ENCODE measurements at places on chromosomes 6 and 20. TPM values are rescaled to one million over a fixed set of nuclear protein-coding genes. Genes with fewer than 3 reads are reported as not detected.

DNA sequence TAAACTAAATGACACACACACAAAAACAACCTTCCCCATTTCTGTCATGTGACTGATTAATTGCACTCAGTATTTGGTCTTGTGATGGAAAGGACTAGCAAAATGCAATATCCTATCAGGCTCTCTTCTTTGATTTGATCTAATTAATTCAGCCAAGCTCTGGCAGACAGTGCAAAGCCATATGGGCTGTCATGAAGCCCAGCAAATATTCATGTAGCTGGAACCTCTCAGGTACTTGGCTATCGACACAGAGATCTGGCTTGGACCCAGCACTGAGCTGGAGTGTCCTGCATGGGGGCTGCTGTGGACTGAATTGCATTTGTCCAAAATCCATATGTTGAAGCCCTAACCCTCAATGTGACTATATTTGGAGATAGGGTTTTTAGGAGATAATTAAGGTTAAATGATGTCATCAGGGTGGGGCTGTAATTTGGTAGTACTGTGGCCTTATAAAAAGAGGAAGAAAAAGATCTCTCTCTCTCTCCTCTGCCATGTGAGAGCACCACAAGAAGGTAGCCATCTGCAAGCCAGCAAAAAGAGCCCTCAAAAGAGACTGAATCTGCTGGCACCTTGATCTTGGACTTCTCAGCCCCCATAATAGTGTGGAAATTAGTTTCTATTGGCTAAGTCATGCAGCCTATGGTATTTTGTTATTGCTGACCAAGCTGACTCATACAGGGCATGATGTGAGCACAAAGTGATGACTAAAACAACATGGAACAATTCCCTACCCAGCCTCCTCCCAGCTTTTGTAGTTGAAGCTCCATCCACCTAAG is 77.1 kb downstream of the STMND1 start:
- DNase-seq = no peak

DNA sequence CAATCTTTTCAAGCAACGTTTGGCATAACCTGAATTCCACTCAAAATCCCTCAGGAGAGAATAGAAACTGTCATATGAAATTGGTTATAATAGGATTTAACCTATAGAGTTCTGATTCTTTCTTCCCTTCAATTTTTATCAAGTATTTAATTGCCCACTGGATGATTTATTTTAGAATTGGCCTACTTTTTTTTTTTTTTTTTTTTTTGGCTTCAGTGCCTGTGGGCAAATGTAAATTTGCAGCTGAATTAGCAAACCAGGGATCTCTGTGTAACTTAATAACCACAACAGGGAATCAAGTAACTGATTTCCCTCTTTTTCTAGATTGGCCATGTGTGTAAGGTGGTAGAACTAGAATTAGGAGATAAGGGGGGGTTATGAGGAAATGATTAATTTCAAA is 157.0 kb downstream of the SOX4 start:
- no peak for DNase-seq

BPIFB1 gene
- total RNA-seq = 0.26 TPM

- peak; percentile 67 for DNase-seq
Observed at GRCh38 chr20:34559311-34560140, 1.0 kb downstream of the MAP1LC3A start.

- DNase-seq = no peak
Observed at GRCh38 chr6:90375681-90376439, 79.2 kb upstream of the BACH2 start.

- DNase-seq = no peak
Observed at GRCh38 chr6:105346052-105346451, 56.8 kb downstream of the PREP start.

SCUBE3 gene
- total RNA-seq = 0.81 TPM

DNA sequence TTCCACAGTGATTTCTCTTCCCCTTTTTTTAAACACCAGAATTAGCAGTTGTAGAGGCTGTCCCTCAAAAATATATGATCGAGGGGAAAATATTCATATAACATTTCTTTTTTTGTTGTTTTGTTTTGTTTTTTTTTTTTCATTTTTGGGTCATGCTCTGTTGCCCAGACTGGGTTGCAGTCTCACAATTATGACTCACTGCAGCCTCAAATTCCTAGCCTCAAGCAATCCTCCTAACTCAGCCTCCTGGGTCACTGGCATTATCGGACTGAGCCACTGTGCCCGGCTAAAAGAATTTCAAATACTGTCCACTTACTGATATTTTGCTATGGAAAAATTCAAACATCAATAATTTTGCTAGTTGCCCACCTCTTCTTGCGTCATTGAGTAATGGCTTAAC is 134.0 kb downstream of the HFE start:
- DNase-seq = no peak

GRCh38 chr6:6686176-6686575 is 97.7 kb downstream of the LY86 start:
- no peak for DNase-seq

DNA sequence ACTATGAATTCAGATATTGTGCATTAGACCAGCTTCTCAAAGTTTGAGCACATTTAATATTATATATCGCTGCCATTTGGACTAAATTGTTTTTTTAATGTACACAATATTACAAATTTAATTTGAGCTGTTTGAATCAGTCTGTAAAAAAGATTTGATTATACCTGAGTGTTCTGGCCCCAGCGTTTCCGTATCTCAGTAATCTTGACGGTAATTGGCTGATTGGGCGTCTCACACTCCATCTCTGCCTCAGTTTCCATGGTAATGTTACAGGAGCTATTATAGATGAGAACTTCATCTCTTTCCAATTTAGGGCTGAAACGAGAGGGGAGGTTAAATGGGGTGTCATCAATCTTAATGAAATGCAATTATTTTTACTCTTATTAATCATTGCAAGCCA is 77.3 kb downstream of the PKHD1 start:
- no peak for DNase-seq

DNA sequence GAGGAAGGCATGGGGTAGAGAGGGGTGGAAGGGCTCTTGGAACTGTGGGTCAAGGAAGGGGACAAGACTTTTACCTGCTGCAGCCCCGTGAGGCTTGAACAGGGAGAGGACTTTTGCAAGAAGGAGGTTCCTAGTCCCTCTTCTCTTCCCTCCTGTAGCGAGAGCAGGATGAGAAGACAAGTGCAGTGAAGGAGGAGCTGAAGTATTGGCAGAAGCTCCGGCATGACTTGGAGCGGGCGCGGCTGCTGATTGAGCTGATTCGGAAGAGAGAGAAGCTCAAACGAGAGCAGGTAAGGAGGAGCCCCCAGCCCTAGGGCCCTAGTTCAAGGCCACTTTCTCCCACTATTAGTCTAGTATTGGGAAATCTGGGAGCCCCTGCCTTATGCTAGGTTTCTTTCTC is 10.6 kb downstream of the BRPF3 start:
- no peak for DNase-seq

GRCh38 chr6:127453845-127454619 is 5.2 kb downstream of the KIAA0408 start:
- no peak for DNase-seq

DNA sequence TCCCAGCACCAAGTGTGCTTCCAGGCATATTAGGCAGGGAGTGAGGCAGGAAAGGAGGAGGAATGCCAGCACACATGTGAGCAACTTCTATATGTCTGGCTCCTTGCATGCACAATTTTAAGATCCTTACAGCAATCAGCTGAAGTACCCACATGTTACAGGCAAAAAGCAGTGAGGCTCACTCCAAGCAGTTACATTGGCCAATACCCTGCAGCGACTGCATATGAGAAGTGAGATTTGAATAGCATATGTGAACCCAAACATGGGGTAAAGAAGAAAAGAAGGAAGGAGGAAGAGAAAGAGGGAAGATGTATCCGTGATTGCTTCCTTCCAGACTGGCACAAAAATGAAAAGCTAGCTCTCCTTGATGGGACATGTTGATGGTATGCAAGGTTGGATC is 193.6 kb downstream of the PTPRT start:
- no peak for DNase-seq

GRCh38 chr20:14523090-14523489 is 185.7 kb upstream of the FLRT3 start:
- DNase-seq = no peak

UBE2V1 gene
- 179 TPM for total RNA-seq

PBOV1 gene
- not detected for total RNA-seq

- DNase-seq = no peak
Observed at GRCh38 chr6:14110001-14110818, 7.4 kb upstream of the CD83 start.

DNA sequence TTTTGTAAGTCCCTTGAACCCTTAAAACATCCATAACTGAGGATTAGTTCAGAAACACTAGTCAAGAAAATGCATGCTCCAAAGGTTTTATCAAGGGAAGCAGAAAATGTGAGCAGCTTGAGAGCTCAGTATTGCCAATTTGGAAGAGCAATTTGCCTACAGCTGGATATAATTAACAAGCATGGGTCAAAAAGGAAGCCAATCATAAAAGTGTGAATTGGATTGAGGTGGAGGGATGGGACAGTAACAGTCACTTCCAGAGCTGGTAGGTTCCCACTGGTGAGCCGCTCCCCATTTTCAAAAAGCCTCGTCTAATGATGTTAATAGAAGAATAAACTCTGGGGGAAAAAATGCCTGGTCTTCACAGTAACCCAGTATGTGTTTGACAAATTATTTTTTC is 5.0 kb upstream of the PTPRK start:
- no peak for DNase-seq

DNA sequence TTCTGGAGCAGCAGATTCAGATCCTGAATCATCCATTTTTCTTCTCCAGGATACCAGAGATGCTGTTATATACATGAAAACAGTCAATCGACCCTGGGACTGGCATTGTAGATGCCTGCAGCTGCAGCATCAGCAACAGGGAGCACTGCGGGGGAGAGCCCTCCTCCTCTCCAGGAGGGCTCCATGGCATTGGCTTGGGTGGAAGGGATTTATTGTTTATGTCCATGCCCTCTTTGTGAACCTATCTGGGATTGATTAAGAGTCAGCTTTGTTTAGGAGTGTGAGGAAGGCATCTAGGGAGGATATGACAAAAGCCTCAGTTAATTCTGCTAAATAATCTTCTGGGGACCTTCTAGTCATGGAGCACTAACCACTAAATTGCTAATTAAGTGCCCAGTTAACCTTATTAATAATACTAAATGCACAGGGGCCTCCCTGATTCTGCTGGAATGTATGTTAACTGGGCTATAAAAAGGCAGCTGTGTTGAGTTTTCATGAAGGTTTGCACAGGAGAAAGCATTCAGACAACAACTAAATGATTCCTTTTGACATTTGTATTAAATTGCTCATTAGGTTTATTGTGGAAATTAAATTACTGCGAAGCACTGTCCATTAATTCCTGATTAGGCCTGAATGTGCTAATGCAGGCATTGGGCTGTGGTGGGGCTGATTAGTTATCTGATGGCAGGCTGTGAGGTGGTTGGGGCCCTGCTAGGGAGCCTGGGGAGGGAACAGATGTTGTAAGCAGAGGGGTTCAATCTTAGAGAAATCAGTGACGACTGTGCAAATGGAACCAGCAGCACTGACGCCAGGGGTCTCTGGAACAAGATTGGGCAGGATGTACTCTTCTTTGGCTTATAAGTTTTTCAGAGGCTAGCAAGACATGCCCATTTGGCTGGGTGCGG is 57.6 kb downstream of the IMPG1 start:
- DNase-seq = no peak

SLA2 gene
- total RNA-seq = 0.68 TPM

DNA sequence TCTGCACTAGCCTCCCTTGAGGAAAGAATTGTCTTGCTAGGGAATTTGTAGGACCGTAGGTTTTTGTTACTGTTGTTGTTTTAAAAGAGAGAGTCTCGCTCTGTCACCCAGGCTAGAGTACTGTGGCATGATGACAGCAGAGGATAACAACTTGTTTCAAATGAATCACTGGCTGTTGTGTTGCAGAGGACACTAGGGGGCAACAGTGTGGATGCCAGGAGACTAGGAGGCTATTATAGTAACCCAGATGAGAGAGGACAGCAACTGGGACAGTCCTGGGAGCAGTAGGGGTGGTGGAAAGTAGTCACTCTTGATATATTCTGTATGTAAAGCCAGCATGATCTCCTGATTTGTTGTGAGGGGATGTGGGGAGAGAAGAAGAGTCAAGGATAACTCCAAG is 41.8 kb upstream of the LAMA4 start:
- peak; percentile 84 for DNase-seq

- no peak for DNase-seq
Observed at GRCh38 chr6:56515081-56515905, 127.4 kb downstream of the DST start.

- DNase-seq = no peak
Observed at GRCh38 chr20:38131588-38132121, 33.4 kb downstream of the TGM2 start.

GRCh38 chr6:43221046-43221972 is 8.0 kb downstream of the DNPH1 start:
- no peak for DNase-seq

RIOK1 gene
- total RNA-seq = 21.0 TPM

DNA sequence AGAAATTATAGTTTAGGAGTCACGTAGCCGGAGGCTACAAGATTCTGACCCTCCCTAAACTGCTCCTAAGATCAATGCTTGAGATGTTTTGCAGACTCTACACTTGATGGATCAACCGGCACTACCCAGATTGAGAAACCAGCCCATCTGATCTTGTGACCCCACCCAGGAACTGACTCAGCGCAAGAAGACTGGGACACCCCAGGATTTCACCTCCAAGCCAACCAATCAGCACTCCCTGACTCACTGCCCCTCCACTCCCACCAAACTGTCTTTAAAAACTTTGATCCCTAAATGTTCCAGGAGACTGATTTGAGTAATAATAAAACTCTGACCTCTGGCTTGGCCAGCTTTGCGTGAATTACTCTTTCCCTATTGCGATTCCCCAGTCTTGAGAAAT is 99.8 kb downstream of the OPRM1 start:
- DNase-seq = no peak

GRCh38 chr6:44858998-44859397 is 469.1 kb upstream of the RUNX2 start:
- DNase-seq = no peak

DNA sequence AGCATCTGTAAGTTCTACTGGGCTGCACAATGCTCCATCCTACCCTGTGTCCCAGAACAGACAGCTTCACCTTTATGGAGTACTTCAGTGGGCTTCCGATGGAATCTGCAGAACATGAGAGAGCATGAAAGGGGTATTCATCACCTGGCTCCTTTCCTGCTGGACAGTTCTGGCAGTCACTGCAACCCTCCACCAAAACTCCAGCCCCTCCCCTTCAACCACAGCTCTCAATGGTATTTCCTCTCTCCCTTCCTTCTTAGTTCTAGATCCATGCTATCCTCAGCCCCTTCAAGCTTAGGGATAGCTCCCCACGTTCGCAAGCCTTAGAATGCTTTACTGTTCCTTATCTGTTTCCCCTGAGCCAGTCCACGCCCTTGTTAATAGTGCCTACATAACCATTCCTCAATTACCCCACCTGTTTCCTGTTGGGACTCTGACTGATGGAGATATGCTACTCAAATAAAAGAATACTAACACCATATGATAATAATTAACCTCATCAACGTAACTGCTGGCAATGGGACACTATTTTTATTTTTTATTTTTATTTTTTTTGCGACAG is 26.8 kb downstream of the TRAM2 start:
- DNase-seq = no peak

SAMD3 gene
- 43.4 TPM for total RNA-seq

OR2H2 gene
- not detected for total RNA-seq

CDH22 gene
- total RNA-seq = 0.90 TPM

DNA sequence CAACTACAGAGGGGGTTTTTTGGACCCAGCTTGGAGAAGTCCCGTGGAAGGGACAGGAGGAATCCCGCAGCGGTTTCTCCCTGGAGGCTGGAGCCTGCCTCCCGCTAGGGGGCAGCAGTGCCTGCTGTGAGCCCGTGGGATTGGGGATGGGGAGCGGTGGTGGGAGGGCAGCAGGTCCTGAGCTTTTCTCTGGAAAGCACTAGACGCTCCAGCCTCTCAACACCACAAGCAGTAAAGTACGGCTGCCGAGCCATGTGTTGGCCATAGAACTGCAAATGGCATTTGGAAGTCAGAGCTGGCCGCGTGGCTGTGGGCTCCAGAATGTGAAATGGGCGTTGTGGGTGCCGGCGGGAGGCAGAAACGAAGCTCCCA is 47.8 kb downstream of the GMPR start:
- peak; percentile 94 for DNase-seq
